ENCODE measurements at places on chromosomes 1 and 21. TPM values are rescaled to one million over a fixed set of nuclear protein-coding genes. Genes with fewer than 3 reads are reported as not detected.

The TNFRSF8 gene
- 0.94 TPM for total RNA-seq

The KRTAP10-10 gene
- not detected for total RNA-seq

The SMYD3 gene
- total RNA-seq = 23.9 TPM

The TAS1R1 gene
- not detected for total RNA-seq

The NEK2 gene
- 0.35 TPM for total RNA-seq

The KCNJ15 gene
- 142 TPM for total RNA-seq

The SHC1 gene
- total RNA-seq = 153 TPM

The CLCA1 gene
- total RNA-seq = not detected

The CIART gene
- 8.8 TPM for total RNA-seq

The TMEM82 gene
- total RNA-seq = 2.0 TPM

The PIP5K1A gene
- 49.0 TPM for total RNA-seq

The ETS2 gene
- total RNA-seq = 178 TPM

The CEP170 gene
- 43.2 TPM for total RNA-seq

The BARHL2 gene
- not detected for total RNA-seq

The CFHR5 gene
- not detected for total RNA-seq

The RHD gene
- not detected for total RNA-seq

The IL6R gene
- 33.0 TPM for total RNA-seq

The OXCT2 gene
- total RNA-seq = 0.98 TPM

The OPTC gene
- not detected for total RNA-seq

The PLA2G4A gene
- total RNA-seq = 8.4 TPM

The PEAR1 gene
- total RNA-seq = 17.2 TPM
